Gastrocnemius medialis (tissue), 4 donors: ENCODE measurements at places on chromosomes 6 and 20. TPM values are rescaled to one million over a fixed set of nuclear protein-coding genes. Genes with fewer than 3 reads are reported as not detected.

DNA sequence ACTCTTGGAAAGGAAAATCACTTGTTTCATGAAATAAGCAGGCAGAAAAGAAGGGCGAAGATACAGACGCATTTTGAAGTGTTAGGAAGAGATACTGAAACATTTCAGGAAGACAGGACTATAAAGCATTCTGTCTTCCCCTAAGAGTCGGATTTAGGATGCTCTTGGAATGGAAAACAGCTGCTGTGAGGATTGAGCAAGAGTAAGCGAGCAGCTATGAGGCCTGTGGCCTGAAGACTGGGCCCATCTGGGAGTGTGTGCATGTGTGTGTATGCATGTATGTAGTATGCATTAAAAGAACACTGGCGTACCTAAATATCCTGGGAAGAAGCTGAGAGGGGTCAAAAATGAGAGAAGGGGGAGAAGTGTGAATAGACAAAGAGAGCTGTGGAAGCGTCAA, 83.6 kb downstream of the SIM1 start:
- no peaks in the 10 kb centered on the region for H3K4me1 ChIP-seq
- no peak for DNase-seq
- no peaks in the 10 kb centered on the region for H3K36me3 ChIP-seq
- no peak overlapping the region for H3K27ac ChIP-seq

GRCh38 chr20:8678098-8678776, 390.6 kb upstream of the PLCB4 start:
- peaks cover 4% of the 10 kb centered on the region for H3K4me1 ChIP-seq
- no peak overlapping the region for H3K4me3 ChIP-seq
- no peaks in the 10 kb centered on the region for H3K27me3 ChIP-seq
- H3K36me3 ChIP-seq = no peaks in the 10 kb centered on the region

DNA sequence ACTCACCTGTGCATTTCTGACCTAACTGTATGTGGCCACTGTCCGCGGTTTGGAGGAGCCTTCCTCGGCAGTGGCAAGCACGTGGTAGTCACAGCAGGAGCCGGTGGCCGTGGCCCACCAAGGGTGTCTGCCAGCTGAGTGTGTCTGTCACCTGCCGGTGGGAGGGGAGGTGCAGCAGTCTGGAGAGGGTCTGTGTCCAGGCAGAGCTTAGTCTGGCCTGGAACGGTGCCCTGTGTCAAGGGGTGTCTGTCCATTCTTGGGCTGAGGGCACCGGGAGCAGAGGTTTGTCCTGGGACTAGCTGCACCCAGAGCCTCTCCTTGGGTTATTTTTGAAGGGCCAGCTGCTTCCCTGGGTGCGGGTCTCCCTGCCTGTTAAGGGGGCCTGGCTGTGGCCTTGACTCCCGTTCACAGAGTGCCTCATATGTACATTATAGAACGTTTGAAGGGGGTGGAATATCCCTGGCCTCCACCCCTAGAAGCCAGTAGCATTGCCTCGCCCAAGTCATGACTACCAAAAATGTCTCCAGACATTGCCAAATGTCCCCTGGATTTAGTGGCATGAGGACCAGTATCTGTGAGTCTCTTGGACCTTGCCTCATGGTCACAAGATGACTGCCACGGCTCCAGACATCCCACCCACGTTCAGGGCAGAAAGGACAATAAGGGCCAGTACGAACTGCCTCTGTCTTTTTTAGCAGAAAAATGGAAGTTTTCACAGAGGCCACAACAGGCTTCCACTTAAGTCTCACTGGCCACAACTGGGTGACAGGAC, 5.2 kb downstream of the RBM38 start:
- H3K4me1 ChIP-seq = peaks cover 88% of the 10 kb centered on the region
- H3K36me3 ChIP-seq = no peaks in the 10 kb centered on the region
- peak overlapping the region; percentile 99 for H3K27ac ChIP-seq
- H3K27me3 ChIP-seq = no peaks in the 10 kb centered on the region
- no peak overlapping the region for H3K4me3 ChIP-seq

DNA sequence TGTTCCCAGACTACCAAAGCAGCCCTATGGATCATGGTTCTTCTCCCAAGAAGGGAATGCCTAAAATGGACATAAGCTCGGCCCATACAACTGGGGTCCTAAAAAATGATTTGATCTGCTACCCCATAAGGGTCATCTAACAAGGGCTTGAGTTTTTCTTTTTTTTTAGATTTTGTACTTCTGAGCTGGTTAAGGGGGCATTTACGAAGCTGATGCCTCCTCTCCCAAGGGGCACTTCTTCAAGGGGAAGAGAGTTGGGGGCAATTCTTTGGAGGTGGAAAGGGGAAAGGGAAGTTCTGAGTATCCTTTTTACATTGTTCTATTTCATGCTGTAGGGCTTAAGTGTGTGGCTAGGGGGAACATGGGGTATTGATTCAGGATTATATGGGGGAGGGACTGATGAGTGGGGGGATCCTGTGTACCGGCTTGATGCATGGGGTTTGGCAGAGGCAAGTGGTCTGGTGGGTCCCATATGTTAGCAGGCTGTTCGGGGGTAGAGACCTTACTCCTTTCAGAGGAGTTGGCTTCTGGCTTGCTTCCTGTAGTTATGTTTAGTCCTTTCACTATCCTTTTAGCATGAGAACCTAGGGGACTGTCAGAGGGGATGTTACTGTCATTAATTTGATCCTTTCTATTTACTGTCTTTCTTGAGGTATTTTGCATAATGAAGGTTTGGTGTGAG, 8.1 kb upstream of the ZNFX1 start:
- no peak overlapping the region for H3K4me3 ChIP-seq
- peaks cover 20% of the 10 kb centered on the region for H3K4me1 ChIP-seq
- DNase-seq = no peak
- no peaks in the 10 kb centered on the region for H3K27me3 ChIP-seq

Gene SNRPB2
- 18.6 TPM for total RNA-seq
